Activated T-cell treated with anti-CD3 and anti-CD28 coated beads, Interleukin-2, amount 50 U/mL, for 72 hours (primary cell): ENCODE measurements at places on chromosomes 3 and 15.

GRCh38 chr3:51874889-51875288 lies 512 bp downstream of the IQCF5 start:
- no peak for DNase-seq

- peak; percentile 22 for DNase-seq
These were observed 749.1 kb downstream of the ROBO1 start for GRCh38 chr3:79018671-79019136.

- no peak for DNase-seq
These were observed at the start of gene CSTA for GRCh38 chr3:122324871-122325323. Gene CSTA, plus strand, starts transcription at chr3:122325248. Its CDS starts 45 bp downstream, at chr3:122325293.

DNA sequence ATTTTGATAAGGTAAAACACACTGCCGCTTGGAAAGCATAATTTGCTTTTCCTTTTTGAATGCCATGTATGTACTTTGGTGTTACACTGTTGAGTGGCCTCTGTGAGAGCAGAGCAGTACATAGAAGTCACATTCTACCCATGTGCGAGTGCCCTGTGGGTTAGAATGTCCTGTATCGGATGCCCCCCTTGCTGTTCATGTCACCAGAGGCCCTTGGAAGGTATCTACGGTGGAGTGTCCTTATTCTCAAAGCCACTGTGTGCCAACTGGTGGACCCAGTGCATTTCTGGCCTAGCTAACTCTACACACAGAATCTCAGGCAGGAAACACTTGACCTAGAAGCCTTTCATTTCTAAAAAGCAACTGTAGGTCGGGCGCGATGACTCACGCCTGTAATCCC lies 137.0 kb downstream of the GHSR start:
- DNase-seq: no peak

DNA sequence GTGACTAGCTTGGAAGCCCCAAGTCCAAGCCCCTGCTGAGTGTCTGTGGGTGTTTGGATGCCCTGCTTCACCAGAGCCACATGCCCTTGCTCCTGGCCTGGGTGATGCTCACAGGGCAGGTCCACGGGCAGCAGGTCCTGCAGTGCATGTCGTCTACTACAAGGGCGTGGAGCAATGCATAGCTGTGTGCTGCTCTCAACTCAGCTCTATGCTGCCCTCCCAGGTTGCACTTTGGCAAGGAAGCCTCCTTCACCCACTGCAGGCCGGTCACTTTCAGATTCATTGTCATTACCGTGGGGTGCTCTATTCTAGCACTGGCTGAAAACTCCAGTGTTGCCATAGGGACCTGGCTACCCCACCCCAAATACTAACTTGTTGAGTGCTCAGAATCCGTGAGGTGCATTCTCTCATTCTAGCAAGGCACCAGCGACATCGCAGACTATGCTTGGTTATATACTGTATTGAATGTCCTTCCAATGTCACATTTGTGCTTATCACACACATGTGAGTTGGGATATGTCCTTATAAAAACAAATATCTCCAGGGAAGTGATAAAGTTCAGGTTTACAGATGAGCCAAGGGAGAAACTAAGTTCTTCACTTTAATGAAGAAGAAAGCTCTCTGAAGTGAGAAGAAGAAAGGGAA lies 51.8 kb downstream of the GRAMD1C start:
- DNase-seq: no peak

- no peak for DNase-seq
These were observed 936.8 kb downstream of the MCTP2 start for GRCh38 chr15:95168152-95168551.

DNA sequence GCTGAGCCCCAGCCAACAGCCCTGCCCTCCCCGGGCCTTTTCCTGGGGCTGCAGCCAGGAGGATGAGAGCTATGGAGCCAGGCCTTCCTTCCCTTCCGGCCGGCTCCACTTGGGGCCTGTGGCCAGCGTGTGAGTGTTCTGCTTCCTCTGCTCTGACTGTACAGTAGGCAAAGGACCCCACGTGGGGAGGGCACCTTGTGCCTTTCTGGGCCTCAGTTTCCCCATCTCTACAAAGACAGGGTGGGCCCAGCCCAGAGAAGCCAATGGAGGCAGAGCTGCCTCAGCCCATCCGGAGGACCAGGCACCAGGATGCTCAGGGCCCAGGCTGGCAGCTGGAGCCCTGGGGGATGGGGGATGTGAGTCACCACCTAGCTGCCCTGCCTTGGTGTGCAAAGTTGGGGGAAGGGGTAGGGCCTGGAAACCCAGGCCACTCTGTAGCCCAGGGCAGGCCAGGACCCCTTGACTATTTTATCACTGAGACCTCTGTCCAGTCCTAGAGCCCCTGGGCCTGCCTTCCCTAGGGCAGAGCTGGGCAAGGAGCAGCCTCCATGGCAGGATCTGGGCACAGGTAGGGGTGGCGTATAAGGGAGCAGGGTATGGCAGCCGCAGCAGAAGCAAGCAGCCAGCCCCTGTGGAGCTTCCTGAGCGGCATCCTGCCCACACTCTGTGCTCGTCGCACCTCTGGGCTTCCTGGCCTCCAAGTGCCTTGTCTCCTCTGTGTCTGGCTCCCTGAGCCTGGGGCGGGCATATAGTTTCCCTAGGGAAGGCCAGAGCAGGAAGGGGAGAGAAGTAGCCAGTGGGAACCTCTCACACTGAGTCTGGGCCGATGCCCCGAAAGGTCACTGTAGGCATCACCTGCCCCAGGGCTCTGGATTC lies 1.8 kb downstream of the PSTPIP1 start:
- DNase-seq: peak; percentile 73
